ENCODE measurements at places on chromosomes 7 and 10.

- no peak for DNase-seq
These were observed 12.0 kb downstream of the CACUL1 start for GRCh38 chr10:118742782-118743181.

DNA sequence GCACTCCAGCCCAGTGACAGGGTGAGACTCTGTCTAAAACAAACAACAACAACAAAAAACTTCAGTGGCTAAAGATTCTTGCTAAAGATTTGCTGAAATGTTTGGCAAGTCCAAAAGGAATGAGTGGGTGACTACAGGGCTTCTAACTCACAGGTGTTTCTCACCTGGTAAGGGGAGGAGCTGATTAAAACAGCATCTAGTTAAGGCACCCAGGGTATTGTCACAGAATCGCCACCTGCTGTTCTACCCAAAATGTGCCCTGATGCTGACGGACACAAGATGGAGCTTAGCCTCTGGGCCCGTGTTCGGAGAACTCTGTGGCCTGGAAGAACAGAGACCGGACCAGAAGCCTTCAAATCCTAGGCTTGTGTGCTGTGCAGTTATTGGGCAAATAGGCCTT lies 336.0 kb upstream of the GALNT17 start:
- DNase-seq: no peak

GRCh38 chr7:36945612-36946400 lies 221.5 kb upstream of the AOAH start:
- no peak for DNase-seq

DNA sequence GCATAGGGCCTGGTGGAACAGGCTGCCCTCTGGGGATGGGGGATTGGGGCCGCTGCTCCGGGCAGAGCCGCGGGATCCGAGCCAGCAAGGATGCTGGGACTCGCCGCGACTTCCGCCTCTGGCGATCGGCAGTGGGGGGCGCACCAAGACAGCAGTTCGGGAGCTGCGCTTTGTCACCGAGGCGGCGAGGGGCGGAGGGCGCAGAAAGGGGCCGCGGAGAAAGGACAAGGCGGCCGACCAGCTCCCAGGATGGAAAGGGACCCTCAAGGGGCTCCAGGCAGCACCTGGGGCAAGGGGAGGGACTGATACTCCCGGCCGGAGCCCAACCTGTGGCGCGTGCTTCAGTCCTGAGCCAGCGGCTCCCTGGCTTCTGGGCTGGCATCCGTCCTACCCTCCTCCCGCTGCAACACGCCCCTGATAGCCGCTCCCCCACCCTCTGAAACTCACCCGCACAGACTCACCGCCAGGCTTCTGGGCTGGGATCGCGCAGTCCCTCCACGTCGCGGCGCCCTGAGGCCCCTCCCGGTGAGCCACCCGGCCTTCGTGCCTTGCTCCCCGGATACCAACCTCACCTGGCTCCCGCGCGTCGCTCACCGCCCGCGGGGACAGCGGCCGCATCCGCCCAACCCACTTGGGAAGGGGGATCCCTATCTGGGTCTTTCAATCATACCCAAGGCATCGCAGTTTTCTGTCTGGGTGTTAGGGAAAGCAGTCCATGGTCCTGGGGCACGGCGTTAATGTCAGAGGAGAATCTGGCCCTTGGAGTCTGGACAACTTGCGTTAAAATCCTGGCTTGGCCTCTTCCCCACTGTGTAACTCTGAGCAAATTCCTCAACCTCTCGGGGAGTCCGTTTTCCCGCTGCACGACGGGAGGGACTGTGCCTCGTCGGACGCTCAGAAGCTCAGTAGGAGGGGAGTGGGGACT lies 7.0 kb upstream of the EVX1 start:
- no peak for DNase-seq

- DNase-seq: no peak
These were observed 31.9 kb downstream of the RSBN1L start for GRCh38 chr7:77727936-77728701.

DNA sequence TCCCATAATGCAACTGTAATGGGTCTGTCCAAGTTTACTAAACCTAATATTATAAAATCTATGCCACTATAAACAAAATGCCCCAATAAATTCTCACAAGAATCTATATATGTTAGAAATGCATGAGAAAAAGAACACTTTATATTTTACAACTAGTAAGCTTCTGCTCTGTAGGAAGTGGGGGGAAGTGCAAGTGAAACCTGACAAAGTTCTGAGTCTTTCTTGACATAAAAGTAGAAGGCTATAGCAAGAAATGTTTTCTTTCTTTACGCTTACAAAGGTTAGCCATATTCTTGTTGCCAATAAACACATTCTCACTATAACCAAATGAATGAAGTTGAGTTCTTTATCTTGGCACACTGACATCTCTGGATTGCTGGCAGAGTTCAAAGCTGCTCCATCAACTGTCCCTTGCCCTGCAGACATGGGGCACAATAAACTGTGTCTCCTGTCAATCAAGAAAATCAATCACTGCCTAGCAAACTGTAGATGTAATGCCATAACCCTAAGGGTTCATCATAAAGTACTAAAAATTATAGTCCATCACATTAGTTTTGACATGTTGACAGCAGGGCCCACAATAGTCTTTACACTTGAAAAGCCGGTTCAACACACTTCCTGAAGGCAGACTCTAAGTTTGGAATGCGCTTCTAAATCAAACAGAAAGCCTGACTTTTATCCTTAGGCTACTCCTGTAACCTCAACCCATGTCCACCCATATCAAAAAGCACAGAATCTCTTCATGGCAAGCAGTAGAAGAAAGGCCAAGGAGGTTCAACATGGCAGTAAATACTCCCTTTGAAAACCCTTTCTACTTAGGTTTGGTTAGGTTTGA lies 58.6 kb downstream of the TPK1 start:
- DNase-seq: no peak

- DNase-seq: no peak
These were observed 70.2 kb downstream of the NOC3L start for GRCh38 chr10:94292434-94293090.

DNA sequence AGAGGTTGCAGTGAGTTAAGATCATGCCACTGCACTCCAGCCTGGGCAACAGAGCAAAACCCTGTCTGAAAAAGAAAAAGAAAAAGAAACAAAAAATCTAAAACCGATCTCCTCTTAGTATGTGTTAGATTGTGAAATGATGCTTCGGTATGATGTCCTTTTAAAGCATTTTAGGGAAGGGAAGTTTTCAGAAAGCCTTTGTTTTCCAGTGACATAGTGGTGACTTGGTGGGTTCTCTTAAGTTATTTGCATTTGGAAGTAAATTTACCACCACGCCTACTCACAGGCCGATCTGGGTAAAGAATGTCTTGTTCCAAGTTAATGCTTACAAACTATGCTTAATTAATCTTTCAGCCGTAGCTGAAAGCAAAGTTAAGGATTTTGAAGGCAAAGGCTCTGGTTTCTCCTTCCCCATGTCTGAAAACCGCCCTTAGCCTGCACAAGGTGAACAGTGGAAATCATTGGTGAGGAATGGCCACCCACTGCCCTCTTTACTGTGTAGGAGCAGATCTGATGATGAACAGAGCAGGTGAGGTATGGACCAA lies 10.7 kb downstream of the MTURN start:
- DNase-seq: no peak

GRCh38 chr7:150845421-150845861 lies 6.9 kb upstream of the AOC1 start:
- no peak for DNase-seq

DNA sequence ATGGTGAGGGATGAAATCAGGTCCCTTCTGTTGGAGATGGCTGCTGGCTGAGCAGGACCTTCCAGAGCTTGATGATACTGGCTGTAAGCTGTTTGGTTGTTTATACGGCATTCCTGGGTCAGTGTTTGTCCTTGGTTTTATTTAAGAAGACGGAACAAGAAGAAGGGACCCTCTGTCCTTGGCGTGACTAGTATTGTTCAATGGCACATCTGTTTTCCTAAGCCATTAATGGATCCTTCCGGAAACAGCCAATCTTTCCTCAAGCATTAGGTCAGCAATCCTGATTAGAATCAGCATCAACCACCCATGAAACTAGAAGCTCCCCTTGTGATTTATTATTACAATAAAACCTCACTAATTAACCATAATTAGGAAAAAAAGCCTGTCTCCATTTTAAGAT lies 128.7 kb upstream of the KIAA1217 start:
- DNase-seq: no peak

DNA sequence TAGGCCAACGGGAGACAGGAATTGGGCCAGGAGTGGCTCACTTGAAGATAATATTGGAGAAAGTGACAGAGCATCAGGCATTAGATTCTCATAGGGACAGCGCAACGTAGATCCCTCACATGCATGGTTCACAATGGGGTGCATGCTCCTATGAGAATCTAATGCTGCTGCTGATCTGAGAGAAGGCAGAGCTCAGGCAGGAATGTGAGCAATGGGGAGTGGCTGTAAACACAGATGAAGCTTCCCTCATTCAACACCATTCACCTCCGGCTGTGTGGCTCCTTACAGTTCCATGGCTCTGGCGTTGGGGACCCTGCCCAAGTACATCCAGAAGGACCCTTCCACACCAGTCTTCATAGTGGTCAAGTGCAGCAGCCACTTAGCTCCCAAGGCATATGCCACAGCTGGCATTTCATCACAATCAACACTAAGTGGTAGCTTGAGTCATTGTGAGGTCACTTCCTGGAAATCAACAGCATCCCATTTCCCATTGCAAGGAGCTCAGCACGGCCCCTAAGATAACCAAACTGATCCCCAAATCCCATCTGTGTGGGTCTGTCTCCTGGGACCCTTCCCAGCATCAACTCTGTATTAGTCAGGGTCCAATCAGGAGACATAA lies 174.5 kb downstream of the TPST1 start:
- no peak for DNase-seq

- no peak for DNase-seq
These were observed 299.9 kb upstream of the HABP2 start for GRCh38 chr10:113252650-113253618.

DNA sequence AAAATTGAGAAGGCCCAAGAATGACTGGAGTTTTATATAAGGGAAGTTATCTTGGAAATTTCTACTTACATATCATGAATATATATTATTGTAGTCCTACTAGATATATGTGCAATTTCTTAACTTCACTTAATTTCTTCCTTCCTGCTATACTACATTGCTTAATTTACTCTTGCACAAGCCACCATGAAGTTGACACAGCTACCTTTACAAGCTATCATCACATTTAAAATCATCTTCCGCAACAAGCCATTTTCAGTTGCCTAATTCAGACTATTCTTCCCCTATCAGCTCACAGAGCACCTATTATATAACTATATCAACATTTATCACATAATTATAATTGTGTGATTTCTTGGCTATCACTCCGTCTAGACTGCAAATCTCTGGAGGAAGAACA lies 418.4 kb downstream of the PARD3 start:
- no peak for DNase-seq

GRCh38 chr7:1597066-1597760 lies 27.4 kb upstream of the PSMG3 start:
- no peak for DNase-seq

- no peak for DNase-seq
These were observed 867.3 kb upstream of the AUTS2 start for GRCh38 chr7:68730964-68731363.
